ENCODE measurements at places on chromosomes 5 and 9.

GRCh38 chr5:158487156-158487555 lies 612.6 kb downstream of the EBF1 start:
- peak; percentile 37 for DNase-seq

- no peak for DNase-seq
Measured at GRCh38 chr5:57700072-57700471, 217.5 kb upstream of the ACTBL2 start.

DNA sequence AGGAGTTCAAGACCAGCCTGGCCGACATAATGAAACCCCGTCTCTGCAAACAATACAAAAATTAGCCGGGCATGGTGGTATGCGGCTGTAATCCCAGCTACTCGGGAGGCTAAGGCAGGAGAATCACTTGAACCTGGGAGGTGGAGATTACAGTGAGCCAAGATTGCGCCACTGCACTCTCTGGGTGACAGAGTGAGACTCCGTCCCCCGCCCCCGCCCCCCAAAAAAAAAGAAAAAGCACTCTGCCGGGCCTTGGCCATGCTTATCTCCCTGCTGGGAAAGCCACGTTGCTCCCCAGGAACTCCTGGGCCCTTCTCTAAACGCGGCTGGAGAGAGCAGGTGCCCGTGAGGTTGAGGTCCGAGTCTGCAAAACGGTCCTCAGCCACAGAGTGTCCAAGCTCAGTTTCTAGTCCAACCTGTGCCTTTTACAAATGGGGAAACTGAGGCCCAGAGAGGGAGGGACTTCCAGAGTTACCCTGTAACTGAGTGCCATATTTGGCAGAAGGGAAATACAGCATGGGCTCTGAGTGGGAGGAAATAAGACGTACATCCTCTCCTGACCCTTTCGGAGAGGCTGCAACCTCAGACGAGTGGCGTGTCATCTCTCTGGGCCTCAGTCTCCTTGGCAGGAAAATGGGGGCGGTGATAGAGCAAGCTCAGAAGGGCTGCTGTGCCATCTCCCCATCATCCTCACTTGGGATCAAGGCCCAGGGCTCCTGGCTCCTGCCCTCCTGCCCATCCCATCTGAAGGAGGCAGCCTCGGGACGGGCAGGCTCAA lies 6.6 kb upstream of the PHYHD1 start:
- no peak for DNase-seq

DNA sequence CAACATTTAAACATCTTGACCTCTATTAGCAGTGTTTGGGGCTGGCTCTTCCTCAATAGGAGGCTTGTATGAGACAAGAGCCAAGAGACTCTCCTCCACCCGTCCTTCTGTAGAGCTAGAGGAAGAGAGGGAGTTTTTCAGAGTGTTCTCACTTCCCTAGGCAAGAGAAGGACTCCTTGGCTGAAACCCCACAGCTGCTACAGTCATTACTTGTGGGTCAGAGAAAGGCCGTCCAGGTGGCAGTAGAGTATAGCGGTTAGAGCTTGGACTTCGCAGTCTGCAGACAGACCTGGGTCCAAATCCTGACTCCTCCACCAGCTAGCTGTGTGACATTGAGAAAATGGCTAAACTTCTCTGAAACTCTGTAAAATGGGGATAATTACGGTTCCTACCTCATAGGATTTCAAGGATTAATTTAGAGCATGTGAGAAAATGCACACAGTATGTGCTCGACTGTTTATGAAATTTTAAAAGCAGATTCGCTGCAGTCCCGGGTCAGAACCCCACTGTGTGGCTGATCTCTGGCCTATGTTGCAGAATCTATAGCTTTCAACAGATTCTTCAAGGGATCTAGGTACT lies 80.8 kb upstream of the ARAP3 start:
- DNase-seq: no peak

DNA sequence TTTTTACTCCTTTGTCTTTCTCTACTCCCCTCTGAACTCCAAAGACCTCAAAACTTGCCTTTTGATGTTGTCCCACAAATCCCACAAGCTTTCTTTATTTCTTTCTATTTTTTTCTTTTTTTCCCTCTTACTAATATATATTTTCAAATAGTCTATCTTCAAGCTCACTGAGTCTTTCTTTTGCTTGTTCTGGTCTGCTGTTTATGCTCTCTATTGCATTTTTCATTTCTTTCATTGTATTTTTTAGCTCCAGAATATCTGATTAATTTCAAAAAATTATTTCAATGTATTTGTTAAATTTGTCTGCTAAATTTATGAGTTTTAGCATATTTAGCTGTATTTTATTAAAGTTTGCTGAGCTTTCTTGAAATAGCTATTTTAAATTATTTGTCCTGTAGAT lies 223.3 kb upstream of the IRX1 start:
- DNase-seq: no peak

DNA sequence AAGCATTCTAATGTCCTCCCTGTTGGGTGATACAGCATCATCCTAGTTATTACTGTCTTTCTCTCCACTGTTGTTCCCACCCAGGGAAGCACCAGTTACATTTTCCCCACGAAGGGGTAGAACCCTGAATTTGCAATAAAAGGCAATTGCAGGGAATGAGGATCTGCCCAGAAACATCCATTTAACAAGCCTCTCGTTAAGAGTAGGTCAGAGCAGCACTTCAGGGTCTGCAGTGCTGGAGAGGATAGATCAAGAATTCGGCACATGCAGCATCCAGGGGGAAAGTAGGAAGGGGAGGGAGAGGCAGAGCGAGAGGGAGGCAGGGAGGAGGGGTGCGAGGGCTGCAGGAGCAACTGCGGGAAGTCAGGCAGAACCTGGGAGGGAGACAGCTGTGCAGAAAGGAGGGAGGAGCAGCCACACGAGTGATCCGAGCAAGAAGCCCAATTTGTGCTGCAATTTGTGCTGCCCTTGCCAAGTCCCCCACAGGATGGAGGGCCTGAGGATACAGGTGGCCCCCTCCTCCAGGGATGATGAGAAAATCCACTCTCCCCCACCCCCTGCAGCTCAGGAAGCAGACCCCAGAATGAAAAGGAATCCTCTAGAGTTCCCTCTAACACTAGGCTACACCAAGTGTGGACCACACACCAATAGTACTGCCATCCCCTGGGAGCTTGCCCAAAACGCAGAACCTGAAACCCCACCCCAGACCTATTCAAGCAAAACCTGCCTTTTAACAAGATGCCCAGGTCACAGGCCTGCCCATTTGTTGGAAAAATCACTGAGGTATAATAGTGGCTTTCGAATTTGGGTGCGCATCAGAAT lies 62.2 kb downstream of the EPB41L4B start:
- DNase-seq: peak; percentile 79

- no peak for DNase-seq
Measured at GRCh38 chr9:117188394-117188793, 226.5 kb downstream of the ASTN2 start.

DNA sequence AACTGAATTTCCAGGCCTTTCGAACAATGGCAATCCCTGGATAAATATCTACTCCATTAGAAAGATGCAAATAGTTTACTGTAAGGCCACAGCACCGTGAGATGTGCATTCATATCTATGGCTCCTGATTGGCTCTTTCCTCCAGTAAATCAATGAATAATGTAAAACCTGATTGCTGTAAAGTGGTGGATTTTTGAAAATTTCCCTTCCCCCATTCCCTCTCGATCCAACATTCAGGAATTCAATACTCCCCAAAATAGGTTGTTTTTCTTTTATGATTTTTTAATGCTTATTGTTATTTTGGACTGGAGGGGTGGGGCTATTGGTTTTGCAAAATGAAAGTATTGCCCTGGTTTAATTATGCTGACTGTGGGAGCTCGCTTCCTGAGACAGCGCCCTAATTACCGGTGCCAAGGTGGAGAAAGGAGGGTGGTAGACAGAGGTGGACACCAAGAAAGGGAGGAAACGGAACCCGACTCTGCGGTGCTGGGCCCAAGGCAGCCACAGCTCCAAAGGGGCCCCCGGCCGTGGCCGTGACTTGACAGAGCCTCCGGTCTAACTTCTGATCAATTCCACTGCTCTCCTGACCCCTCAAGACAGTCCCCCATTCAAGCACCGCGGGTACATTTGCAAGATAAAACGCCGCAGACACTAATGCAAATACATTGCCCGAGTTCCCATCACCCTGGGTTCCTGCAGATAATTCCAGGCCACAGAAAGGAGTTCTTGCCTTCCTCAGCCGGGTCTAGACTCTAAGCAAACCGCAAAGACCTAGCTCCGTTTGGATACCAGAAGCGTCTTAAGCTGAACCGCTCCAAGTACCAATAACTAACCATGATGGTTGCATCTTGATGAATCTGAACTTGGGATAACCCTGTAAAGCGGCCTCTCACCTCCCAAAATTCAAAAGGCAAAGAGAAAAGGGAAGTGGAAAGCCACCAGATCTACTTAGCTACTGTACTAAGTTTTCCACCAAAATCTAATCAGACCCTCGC lies 211.2 kb downstream of the MEF2C start:
- peak; percentile 78 for DNase-seq

DNA sequence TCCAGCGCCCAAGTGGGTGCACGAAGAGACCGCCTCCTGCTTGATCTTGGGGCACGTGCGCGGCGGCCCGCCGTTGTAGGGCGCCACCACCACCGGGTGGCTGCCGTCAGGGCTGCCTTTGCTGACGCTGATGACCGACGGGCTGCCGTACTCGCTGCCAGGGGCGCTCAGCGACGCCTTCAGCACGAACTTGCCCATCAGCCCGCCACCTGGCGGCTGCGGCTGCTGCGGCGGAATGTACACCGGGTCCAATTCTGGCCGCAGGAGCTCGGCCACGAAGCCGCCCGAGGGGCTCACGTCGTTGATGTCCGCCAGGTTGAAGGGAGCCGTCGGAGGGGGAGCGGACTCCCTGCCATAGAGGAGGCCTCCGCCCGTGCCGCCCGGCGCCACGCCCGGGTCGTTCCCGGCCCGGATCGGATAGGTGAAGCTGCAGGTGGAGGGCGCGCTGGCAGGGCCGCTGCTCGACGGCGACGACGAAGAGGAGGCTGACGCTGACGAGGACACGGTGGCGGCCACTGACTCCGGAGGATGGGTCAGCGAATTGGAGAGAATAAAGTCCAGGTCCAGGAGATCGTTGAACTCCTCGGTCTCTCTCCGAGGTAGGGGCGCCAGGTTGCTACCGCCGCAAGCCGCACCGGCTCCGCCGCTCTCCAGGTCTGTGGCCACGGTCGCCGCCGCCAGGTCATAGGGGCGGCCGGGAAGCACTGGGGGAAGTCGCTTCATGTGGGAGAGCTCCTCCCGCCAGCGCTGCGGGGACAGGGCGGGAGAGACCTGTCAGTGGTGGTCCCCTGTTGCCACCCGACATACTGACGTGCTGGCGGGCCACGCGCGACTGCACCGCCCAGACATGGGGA lies 1.8 kb downstream of the KLF4 start:
- DNase-seq: peak; percentile 86

DNA sequence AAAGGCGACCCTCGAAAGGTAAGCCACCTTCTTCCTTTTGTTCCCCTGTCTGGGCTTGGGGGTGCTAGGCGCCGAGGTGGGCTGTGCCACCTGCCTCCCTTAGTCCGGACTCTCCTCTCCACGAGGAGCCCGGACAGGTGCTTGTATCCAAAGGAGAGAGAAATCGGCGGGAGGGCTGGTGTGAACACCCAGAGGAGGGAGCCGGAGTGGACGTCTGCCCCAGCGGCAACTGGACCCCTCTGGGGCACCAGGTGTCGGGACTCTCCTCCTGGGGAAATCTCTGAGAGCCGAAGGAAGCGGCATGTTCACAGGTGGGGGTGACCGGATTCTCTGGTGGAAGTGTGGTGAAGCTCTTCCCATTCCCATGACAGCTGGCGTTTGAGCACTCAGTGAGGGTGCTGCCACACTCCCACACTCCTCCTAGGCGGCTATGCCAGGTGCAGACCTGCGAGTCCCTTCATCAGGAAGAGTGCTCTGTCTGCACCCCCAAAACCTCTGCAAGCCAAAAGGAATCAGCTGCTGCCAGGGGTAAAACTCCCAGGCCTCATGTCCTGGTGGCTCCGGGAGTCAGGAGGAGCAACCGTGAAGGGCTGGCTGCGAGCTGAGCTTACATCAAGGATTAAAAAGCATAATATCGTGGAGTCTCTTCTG lies 921 bp downstream of the KCNIP1 start:
- no peak for DNase-seq

- no peak for DNase-seq
Measured at GRCh38 chr9:109199676-109200075, 32.6 kb upstream of the FRRS1L start.

GRCh38 chr9:132384376-132384775 lies 22.3 kb downstream of the TTF1 start:
- no peak for DNase-seq

DNA sequence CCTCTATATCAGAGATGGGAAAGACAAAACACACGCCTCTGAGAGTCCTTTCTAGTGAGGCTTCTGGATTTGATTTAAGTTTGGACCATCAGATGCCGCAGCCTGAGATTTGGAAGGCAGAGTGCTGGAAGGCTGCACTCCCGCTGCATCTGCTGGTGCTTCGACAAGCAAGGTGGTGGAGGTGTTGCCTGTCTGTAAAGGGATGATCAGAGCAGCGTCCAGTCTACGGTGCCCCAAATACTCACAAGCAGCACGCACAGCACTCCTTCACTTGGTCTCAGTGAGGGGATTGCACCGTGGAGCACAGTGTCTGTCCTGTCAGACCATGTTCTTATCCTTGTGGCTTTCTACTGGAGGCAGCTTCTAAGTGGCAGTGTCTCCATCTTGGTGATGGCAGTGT lies 221.4 kb downstream of the GADD45G start:
- DNase-seq: no peak

GRCh38 chr5:4144411-4145007 lies 548.9 kb downstream of the IRX1 start:
- DNase-seq: no peak

DNA sequence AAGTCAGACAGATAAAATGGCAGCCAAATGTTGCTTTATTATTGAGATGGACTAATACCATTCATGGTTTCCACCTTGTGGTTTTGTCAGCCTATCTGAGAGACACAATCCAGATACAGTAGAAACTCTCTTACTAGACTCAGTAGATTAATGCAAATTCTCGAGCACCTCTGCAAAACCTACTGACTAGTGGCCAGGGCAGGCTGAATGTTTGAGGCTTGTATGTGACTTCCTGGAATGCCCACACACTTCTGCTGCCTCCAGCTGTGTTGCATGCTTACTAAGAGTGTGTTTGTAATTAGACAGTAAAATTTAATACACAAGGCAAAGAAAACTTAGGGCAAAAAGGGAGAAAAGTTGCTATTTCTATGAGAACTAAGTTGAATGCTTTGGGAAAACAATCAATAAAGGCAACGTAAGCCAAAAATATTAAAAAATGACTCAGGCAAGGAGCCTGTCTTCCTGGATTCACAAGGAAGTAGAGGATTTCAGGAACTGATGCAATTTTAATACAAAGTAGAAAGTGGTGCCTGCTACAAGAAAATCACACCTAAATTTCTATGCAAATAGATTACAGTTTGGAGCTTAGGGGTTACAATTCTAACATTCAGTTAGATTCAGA lies 30.2 kb upstream of the CCNG1 start:
- DNase-seq: no peak

DNA sequence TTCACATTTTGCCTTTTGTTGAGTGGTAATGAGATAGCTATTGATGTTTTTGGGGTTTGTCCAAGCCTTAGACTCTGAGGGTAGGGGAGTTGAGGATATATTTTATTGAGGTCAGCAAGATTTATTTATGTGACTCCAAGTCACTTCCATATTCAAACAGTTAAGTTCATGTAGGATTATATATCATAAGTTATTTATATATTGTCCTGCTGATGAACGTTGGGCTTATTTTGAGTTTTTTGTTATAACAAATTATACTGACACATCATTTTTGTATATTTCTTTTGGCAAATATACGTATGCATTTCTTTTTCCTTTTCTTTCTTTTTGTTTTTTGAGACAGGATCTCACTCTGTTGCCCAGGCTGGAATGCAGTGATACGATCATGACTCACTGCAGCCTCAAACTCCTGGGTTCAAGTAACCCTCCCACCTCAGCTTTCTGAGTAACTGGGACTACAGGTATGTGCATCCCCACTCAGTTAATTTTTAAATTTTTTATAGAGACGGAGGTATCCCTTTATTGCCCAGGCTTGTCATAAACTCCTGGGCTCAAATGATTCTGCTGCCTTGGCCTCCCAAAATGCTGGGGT lies 23.5 kb upstream of the IL12B start:
- no peak for DNase-seq
